ENCODE measurements at places on chromosomes 2 and 18.

DNA sequence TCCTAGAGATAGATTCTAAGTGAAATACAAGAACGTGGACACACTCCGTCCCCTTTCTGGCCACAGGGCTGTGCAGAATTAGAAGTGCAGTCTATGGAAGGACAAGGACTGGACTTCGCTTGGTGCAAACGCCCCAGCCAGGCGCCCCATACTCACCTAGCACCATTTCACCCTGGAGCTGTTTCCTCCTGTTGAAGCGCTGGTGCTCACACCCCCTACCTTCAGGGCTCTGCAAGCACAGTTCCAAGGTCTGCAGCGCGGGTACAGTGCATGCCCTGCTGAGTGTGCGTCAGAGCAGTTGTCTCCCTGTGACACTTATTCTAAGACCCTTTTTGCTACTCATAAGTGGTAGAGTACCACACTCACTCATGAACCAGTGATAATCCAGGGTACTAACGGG is 3.0 kb downstream of the HPCAL1 start:
- no peak for DNase-seq

- DNase-seq = no peak
Observed at GRCh38 chr2:88265352-88266303, 95.5 kb downstream of the THNSL2 start.

DNA sequence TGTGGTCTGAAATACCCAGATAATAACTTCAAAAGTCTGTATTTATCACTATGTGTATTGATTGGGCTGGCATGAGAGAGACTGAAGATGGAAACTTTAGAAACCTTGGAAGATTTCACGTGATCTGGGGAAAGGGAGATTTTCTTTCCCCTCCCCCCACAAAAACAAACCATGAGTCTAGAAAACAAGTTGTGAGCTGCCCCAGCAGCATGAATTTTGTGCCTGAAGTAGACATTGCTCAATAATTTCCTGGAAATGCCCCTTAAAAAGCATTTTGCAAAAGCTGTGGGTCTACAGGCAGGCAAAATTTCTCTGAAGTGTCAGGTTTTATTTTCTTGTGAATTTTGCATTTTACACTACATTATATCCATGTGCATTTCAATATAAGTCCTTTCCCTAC is 101.8 kb downstream of the ETAA1 start:
- no peak for DNase-seq

- no peak for DNase-seq
Observed at GRCh38 chr2:60226943-60227342, 326.5 kb downstream of the BCL11A start.

DNA sequence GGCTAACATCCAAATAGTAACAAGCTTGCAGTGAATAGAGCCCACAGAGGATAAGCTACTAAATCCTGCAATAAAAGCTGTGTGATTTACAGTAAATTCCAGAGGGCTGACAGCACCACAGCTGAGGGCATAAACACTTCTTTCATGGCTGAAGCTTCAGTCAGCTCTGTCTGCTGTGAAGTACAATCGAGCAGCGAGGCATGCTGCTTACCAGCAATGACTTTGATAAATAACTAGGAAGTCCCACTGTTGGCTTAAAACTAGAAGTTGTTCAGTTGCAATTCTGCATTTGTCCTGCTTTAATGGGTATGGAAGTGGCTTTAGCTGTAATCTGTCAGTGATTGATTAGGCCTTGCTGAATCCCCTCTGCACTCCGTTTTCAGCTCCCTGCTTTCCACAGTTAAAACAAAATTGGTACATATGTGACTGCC is 65.2 kb upstream of the FIGN start:
- DNase-seq = no peak

DNA sequence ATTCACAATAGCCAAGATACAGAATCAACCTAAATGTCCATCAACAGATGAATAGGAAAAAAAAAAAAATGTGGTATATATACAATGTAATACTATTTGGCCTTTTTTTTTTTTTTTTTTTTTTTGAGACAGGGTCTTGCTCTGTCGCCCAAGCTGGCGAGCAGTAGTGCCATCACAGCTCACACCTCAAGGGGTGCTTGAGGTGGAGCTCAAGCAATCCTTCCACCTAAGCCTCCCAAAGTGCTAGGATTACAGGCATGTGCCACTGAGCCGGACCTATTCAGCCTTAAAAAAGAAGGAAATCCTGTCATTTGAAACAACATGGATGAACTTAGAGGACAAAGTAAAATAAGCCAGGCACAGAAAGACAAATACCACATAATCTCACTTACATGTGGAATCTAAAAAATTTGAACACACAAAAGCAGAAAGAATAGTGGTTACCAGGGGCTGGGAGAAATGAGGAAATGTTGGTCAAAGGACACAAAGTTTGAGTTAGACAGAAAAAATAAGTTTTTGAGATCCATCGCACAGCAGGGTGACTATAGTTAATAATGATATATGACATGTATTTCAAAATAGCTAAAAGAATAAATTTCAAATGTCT is 26.0 kb downstream of the TLK1 start:
- DNase-seq = no peak

- DNase-seq = no peak
Observed at GRCh38 chr2:85263591-85263990, 64.2 kb downstream of the TGOLN2 start.

- no peak for DNase-seq
Observed at GRCh38 chr2:157460384-157460837, 16.5 kb upstream of the CYTIP start.

Measured in activated naive CD4-positive, alpha-beta T cell (primary cell).